ENCODE measurements at places on chromosomes 12 and 14.
A peak's percentile ranks its signal among the peaks of the same experiment; 100 is the strongest.

- DNase-seq, result peak; percentile 28
Measured at GRCh38 chr12:108511633-108512540, 3.2 kb upstream of the FICD start.

DNA sequence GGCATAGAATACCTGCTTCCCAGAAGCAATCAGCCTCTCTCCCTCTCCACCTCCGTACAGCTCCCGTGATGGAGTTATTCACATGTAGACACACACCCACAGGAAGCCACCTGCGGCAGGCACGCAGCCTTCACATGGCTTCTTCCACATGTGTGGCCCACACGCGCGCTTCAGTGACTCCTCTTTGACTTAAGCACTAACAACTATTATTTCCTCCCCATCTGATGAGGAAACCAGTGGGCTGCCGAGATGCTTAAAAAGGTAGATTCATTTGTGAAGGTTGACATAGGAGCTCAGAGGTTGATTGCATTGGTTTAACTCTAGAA is 69.3 kb downstream of the PRMT8 start:
- DNase-seq, result no peak

GRCh38 chr12:112413855-112414625 is 4.6 kb upstream of the RPL6 start:
- no peak for DNase-seq

- no peak for DNase-seq
Measured at GRCh38 chr14:74792249-74793039, 29.3 kb downstream of the YLPM1 start.

- DNase-seq, result no peak
Measured at GRCh38 chr14:38103542-38104225, 104.0 kb upstream of the SSTR1 start.

DNA sequence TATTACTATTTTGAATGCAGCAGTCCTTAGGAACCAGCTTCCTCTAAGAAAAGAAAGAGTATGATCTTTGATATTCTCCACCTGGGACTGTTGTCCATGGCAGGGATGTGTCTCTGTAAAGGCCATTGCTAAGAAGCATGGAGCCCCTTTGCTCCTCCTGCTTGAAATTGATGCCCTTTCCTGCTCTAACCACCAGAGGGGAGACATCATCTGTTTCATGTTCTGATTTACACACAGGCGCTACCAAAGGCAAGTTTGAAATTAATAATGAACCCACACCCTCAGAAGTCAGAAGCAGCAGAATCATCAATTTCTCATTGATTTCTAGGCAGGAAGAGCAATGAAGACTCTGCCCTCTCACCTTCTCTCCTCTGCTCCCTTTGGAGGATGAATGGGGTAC is 253.8 kb downstream of the RMST start:
- DNase-seq, result no peak

DNA sequence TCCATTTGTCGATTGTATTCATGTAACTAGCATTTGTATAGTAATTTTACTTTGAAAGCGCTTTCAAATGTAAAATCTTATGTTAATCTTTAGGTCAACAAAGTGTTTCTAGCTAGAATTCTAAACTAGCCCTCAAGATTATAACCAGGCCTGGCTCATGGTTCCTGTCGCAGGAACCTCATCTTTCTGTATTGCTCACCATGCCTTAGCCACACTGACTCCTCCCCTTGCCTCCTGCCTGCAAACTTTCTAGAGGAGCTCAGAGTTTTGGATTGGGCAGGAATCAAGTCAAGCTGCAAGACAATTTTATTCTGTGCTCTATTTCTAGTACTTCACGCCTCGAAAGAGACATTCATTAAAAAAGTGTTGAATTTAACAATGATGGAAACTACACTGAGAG is 99.8 kb downstream of the TGFB3 start:
- no peak for DNase-seq

- peak; percentile 65 for DNase-seq
Measured at GRCh38 chr14:93731753-93732152, 56.5 kb downstream of the PRIMA1 start.

- no peak for DNase-seq
Measured at GRCh38 chr12:116325336-116325664, 47.8 kb upstream of the MED13L start.

DNA sequence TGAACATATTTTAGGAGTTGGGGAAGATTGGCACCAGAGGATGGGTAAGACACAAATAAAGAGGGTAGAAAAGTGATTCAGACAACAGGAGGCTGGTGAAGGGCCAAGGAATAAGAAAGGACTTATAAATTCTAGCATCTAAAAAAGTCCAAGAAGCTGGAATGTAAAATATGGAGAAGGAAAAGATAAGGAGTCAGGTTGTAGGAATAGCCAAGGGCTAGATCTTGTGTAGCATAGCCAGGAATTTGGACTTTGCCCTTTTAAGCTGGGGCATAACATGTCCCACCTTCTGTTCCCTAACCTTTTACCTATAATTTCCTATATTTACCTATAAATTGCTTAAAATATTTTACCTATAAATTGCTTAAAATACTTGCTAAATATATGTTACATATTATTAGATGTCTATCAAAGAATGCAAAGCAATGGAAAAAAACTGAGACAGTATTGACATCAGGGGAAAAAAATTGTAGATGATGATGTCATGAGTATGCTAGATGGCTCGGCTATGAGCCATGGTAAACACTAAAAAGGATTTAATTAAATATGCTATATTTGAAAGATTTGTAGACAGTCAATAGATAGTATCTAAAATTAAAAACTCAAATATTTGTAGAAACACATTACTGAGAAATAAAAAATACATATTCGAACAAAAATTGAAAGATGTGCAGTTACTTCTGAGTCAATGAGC is 99.7 kb upstream of the PLEKHG7 start:
- DNase-seq, result no peak

GRCh38 chr12:76033081-76034011 is 1.8 kb upstream of the PHLDA1 start:
- DNase-seq, result no peak

GRCh38 chr12:105552056-105552455 is 221.6 kb downstream of the C12orf75 start:
- DNase-seq, result no peak

GRCh38 chr12:49055092-49055491 is 5.5 kb downstream of the KMT2D start:
- no peak for DNase-seq

DNA sequence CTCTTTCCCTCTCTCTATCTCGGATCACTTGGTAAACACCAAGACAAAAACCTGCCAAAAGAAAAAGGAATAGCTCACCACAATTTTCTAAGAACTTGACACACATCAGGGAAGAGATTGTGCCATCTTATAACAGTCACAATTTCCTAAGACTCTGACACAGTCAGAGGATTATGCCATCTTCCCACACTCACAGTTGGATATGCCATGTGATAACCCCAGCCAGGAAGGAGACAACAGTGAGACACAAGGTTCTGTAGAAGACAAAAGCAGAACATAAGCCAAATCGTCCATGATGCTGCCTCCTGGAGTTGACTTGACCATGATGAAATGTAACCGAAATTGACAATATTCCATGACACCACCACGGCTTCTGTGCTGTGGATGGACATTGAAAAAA is 2.8 kb upstream of the CLEC9A start:
- DNase-seq, result no peak

DNA sequence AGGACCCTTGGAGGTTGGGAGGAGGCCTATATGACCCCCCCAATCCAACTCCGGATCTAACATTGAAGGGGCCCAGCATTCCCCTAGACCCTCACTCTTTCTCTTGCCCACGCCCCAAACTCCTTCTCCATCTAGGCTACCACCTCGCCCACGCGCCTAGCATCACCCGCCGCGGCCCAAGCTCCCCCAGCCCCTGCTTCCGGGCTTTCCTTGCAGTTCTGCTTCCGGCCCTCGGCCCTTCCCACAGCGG is 445 bp downstream of the CERS5 start:
- no peak for DNase-seq

GRCh38 chr12:124675881-124676713 is 108.7 kb upstream of the NCOR2 start:
- no peak for DNase-seq

DNA sequence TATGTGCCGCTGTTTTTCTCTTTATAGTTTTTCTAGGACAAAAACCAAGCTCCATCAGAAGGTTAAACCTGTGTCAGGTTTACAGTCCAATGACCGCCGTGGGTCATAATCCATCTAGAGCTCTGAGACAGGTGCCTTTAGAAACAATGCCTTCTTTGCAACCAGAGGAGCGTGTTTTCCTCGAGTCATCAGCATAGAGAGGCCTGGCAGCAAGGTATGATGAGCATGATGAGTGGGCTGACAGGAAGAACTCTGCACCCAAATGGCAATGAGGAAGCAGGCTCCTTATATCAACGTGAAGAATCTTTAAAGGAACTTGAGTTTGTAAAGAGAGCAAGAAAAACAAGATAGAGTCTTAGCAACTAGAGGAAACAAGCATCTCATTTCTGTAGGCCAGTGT is 60.5 kb upstream of the NUDT4 start:
- no peak for DNase-seq

- DNase-seq, result no peak
Measured at GRCh38 chr14:51019089-51019488, 74.8 kb upstream of the PYGL start.

DNA sequence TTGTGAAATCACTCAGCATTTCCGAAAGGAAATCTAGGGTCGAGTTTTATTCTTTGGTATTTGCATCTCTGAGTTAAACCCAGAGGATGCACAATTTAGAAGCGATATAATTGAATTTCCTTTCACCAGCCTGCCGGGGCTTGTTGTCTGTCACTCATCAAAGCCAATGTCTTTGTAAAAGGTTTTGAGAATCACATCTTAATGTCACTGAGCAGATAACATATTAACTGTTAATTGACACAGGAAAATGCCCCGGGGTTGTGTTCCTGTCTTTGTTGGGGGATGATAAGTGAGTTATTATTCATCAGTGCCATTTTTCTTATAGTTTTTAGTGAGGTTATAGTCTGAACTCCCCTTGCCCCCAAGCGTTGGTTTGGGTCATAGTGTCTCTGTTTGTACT is 73.4 kb downstream of the DUSP6 start:
- DNase-seq, result no peak

DNA sequence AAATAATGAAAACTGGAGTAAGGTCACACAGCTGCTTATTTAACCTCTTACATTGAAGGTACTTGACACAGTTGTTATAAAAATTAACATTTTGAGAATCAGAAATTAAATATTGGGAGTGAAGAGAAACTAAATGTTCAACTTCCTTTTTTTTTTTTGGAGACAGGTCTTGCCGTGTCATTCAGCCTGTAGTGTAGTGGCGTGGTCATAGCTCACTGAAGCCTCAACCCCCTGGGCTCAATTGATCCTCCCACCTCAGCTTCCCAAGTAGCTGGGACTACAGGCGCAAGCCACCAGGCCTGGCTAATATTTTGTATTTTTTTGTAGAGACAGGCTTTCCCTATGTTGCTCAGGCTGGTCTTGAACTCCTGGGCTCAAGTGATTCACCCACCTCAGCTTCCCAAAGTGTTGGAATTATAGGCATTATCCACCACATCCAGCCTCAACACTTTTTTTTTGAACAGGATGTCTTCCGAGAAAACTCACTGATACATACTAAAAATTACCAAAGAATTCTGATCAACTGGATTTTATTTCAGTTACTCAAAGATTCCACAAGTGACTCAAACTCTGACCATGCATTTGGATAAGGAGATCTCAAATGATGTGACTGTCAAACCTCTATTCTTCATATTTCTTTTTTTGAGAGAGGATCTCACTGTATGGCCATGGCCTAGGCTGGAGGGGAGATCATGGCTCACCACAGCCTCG is 35.4 kb downstream of the SGPP1 start:
- no peak for DNase-seq

GRCh38 chr14:87877877-87878276 is 115.1 kb downstream of the GALC start:
- DNase-seq, result no peak

DNA sequence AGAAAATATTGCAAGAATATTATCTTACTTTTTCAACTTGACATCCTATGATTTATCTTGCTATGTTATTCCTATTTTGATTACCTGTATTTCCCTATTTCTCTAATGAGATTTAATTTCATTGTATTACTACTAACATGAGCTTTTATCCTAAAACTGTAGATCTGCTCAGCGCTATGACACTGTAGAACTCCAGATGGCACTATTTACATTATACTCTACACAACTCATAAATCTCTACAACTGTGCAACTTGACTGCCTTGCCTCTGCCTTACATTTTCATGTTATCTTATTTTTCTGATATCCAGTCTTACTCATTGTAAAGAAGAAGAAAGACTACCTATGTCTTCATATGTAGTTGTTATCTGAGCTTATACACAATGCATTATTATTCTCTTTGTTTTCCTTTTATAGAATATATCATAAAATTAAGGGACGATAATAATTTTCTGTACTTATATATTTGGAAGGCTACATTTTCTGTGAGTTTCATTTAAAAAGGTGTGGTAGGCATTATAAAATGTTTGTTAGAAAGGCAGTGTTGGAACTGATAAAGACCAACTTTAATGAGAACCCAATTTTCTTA is 24.1 kb downstream of the NUP37 start:
- peak; percentile 16 for DNase-seq

- no peak for DNase-seq
Measured at GRCh38 chr12:50923361-50924130, 28.8 kb upstream of the HIGD1C start.

GRCh38 chr12:3303410-3304136 is 187.4 kb upstream of the PRMT8 start:
- peak; percentile 68 for DNase-seq

GRCh38 chr14:78175412-78175811 is 5.2 kb downstream of the NRXN3 start:
- DNase-seq, result no peak

DNA sequence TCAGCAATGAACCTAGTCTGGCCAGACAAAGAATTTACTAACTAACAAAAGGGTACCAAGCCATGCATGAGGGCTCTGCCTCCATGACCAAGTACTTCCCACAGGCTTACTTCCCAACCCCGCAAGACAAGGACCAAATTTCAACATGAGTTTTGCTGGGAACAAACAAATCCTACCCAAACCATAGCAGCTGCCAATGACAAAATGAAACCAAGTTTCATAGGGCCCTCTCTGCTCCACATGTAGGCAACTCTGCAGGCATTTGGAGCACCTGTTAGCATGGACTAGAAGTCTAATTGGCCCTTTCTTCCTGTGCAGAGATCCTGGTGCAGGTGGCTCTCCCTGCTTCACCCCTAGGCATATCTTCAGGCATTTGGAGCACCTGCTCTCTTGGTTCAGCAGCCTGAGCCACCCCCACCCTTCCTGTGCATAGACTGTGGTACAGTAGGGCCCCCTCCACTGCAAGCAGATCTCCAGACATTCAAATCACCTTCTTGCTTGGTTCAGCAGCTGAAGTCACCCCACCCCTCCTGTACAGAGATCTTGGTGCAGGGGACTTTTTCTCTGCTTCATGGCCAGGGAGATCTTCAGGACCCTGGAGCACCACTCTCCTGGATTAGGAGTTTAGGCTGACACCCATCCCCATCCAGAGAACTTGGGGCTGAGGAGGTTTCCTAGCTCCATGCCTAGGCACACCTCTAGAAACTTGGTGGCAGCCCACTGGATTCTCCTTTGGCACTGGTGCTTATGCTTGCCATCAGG is 308.7 kb downstream of the RPAP3 start:
- DNase-seq, result no peak

DNA sequence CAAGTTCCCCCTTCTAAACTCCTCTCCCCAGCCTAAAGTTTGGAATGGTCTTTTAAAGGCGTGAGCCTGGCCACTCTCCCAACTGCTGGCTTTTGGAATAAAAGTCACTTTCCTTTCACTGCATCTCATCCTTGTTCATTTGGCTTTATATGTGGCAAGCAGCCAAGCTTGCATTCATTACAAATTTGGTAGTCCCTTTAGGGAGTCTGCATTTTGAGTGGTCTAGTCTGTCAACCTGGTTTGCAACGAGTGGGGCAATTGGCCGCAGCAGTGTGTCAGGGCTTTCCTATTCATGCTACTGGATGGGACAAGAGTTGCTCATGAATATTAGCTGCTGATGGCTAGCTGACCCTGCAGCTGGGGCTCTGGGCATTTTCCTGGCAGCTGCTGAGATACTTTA is 57.0 kb downstream of the CATSPERB start:
- DNase-seq, result no peak

Measured in NCI-H2029 treated with DMSO at 0.1 percent for 48 hours (cell line).